ENCODE measurements at places on chromosomes 4 and X. TPM values are rescaled to one million over a fixed set of nuclear protein-coding genes. Genes with fewer than 3 reads are reported as not detected.

GRCh38 chr4:74548561-74548960 lies 103.6 kb downstream of the AREG start:
- no peaks in the 10 kb centered on the region for H3K27me3 ChIP-seq
- DNase-seq: no peak
- H3K4me1 ChIP-seq: no peaks in the 10 kb centered on the region
- no peaks in the 10 kb centered on the region for H3K36me3 ChIP-seq

DNA sequence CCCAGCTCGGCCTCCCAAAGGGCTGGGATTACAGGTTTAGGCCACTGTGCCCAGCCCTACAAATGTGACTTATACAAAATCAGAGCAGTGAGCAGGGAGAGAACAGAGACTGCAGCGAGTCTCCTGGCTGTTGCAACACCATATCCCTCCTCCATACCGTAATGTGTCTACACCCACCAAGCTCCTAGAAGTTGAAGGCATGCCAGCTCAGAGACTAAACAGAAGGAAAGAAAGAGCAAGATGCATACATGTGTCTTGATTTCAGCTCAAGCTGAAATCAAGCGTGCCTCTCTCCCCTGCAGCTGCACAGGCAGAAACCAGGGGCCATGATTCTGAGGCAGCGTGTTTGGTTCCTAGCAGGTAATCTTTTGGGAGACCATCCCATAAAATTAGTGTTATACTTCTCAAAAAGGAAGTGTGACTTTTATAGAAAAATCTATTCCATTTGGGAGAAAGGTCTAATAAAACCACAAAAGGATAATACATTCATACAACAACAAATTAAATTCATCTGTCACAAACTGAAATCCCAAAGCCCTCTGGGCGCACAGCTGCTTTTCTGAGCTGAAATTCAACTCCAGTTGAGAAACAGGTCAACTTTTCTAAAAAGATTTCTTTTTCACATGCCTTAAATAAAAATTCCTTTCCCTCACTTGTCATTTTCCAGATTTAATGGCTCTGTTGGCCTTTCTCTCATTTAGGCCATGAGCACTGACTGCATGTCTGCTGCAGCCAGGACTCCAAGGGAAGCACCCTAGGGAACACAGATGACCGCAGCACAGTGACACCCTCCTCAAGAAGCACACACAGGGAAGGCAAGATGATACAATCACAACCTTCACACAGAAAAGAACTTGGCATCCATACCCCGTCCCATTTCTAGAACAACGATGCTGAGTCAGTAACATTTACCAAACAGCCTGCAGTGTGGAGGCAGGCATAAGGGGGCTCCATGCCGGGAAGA lies 34.4 kb downstream of the AFAP1 start:
- peak; percentile 47 for DNase-seq
- no peaks in the 10 kb centered on the region for H3K36me3 ChIP-seq
- no peaks in the 10 kb centered on the region for H3K27me3 ChIP-seq
- peaks cover 21% of the 10 kb centered on the region for H3K4me1 ChIP-seq

- DNase-seq: no peak
- no peaks in the 10 kb centered on the region for H3K4me1 ChIP-seq
- H3K4me3 ChIP-seq: no peak overlapping the region
- no peaks in the 10 kb centered on the region for H3K36me3 ChIP-seq
Observed at GRCh38 chr4:38223782-38224236, 263.6 kb downstream of the PTTG2 start.

DNA sequence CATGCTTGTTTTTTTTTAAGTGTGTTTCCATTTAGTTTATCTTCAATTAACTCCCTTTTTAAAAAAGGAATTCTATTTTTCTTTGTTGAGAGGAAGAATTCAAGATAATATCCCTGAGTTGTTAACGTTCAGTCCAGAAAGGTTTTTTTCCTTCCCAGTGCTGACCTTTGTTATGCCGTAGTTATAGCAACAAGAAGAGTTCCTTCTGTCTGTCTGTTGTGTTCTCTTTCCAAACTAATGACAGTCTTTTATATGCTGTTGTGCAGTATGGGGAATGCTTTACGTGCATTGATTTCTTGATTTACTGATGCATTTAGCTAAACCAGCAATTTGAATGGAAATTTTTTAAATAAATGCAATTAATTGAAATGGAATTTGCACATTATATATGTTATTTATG lies 6.6 kb upstream of the CXXC4 start:
- no peak overlapping the region for H3K27ac ChIP-seq
- no peaks in the 10 kb centered on the region for H3K27me3 ChIP-seq
- DNase-seq: no peak
- no peaks in the 10 kb centered on the region for H3K4me1 ChIP-seq
- no peak overlapping the region for H3K4me3 ChIP-seq
- H3K36me3 ChIP-seq: no peaks in the 10 kb centered on the region

DNA sequence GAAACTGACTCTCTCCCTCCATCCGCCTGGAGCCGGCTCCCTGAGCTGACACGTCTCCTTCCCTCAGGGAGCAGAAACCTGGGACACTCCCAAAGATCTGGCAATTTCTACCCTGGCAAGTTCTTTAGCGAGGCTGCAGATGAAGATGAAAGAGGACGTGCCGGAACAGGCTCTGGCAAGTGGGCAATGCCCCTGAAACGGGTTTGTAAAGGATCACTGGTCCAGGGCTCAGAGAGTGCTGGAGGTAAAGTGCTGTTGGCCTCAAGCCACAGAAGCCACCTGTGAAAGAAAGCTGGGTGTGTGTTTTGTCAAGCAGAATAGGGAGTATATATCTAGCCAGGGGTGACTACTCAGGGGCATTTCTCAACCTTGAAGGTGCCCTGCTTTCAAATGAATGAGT lies 131.4 kb upstream of the ATP6AP2 start:
- H3K27me3 ChIP-seq: no peaks in the 10 kb centered on the region
- H3K4me1 ChIP-seq: no peaks in the 10 kb centered on the region
- no peak overlapping the region for H3K4me3 ChIP-seq
- no peak for DNase-seq
- no peaks in the 10 kb centered on the region for H3K36me3 ChIP-seq
- H3K27ac ChIP-seq: no peak overlapping the region

DNA sequence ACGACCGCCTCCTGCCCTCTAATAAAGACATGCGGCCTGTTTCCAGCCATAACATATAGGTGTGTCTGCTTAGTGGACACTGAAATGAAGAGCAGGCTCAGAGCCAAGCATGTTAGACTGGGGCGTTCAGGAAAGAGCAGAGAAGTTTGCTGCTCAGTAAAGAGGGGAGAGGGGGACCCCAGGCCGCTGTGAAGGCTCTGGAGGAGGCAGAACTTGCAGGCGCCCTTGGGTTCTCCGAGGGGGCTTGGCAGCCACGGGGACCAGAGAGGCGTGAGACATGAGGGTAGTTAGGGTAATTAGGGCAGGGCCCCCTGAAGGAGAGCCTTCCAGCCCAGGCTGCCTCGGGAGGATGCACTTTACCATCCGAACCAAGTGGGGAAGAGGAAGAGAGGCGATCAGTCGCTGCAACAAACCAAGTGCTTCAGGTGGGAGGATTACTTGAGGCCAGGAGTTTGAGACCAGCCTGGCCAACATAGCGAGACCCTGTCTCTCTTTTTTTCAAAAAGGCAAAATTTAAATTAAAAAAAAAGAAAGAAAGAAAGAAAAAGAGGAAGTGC lies 46.6 kb upstream of the CDKN2AIP start:
- no peak overlapping the region for H3K27ac ChIP-seq
- H3K36me3 ChIP-seq: no peaks in the 10 kb centered on the region
- peaks cover 3% of the 10 kb centered on the region for H3K4me1 ChIP-seq
- H3K27me3 ChIP-seq: no peaks in the 10 kb centered on the region

DNA sequence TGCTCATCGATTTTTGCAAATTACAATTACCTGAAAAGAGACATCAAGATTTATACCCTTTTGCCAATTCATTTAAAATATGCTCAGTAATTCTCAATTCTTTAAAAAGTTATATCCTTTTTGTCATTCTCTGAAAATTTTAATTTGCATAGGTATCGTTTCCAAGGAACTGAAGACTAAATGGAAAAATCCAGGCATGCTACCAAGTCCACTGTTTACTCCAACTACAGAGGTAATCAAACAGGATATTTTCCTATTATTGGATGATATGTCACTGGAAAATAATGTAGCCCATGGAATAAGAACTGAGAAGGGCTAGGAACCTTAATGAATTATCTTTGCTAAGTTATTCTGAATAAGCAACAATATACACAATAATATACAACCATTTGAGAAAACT lies 132.7 kb downstream of the THOC2 start:
- no peaks in the 10 kb centered on the region for H3K4me1 ChIP-seq
- H3K27ac ChIP-seq: no peak overlapping the region
- no peaks in the 10 kb centered on the region for H3K27me3 ChIP-seq
- H3K36me3 ChIP-seq: no peaks in the 10 kb centered on the region

- no peaks in the 10 kb centered on the region for H3K4me1 ChIP-seq
- no peak overlapping the region for H3K4me3 ChIP-seq
- H3K27ac ChIP-seq: no peak overlapping the region
- no peak for DNase-seq
- no peaks in the 10 kb centered on the region for H3K27me3 ChIP-seq
Observed at GRCh38 chr4:166078955-166079354, 205.9 kb downstream of the TLL1 start.

- H3K4me3 ChIP-seq: no peak overlapping the region
- no peak overlapping the region for H3K27ac ChIP-seq
- no peak for DNase-seq
- no peaks in the 10 kb centered on the region for H3K27me3 ChIP-seq
- no peaks in the 10 kb centered on the region for H3K4me1 ChIP-seq
- H3K36me3 ChIP-seq: no peaks in the 10 kb centered on the region
Observed at GRCh38 chr4:165827018-165827417, 46.0 kb upstream of the TLL1 start.

- no peaks in the 10 kb centered on the region for H3K36me3 ChIP-seq
- peaks cover 2% of the 10 kb centered on the region for H3K27me3 ChIP-seq
- no peak overlapping the region for H3K4me3 ChIP-seq
- DNase-seq: no peak
- no peaks in the 10 kb centered on the region for H3K4me1 ChIP-seq
Observed at GRCh38 chr4:184731056-184731455, 2.8 kb downstream of the CENPU start.

GRCh38 chrX:13756381-13756780 lies 21.8 kb downstream of the OFD1 start:
- no peak overlapping the region for H3K27ac ChIP-seq
- no peaks in the 10 kb centered on the region for H3K36me3 ChIP-seq
- no peaks in the 10 kb centered on the region for H3K27me3 ChIP-seq

GRCh38 chr4:84800256-84800655 lies 166.2 kb downstream of the WDFY3 start:
- no peak for DNase-seq
- no peaks in the 10 kb centered on the region for H3K4me1 ChIP-seq
- H3K36me3 ChIP-seq: no peaks in the 10 kb centered on the region

GAGE12H gene
- total RNA-seq: not detected

GRCh38 chr4:148573296-148573695 lies 131.1 kb upstream of the NR3C2 start:
- H3K36me3 ChIP-seq: no peaks in the 10 kb centered on the region
- H3K27ac ChIP-seq: no peak overlapping the region

GRCh38 chr4:163161536-163162205 lies 5.0 kb downstream of the NAF1 start:
- no peak for DNase-seq
- no peaks in the 10 kb centered on the region for H3K36me3 ChIP-seq
- no peak overlapping the region for H3K27ac ChIP-seq
- no peak overlapping the region for H3K4me3 ChIP-seq
- peaks cover 4% of the 10 kb centered on the region for H3K4me1 ChIP-seq

DNA sequence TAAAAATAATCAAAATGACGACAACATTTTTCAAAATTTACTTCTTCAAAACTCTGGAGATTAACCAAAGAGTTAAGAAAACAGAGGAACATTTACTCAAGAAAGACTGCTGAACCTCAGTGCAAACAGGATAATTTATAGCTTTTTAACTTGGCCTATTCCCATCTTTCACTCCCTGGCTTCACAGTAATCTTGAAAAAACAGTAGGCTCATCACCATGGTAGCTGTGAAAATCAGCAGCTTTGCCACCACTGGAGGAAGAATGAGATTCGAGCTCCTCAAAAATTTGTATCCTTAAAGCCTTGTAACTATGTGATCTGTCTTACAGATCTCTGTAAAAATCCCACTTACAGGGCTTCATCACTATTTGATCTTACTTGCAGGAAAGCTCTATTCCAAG lies 447.7 kb upstream of the CTSO start:
- no peaks in the 10 kb centered on the region for H3K27me3 ChIP-seq
- DNase-seq: no peak
- no peak overlapping the region for H3K27ac ChIP-seq
- H3K4me3 ChIP-seq: no peak overlapping the region
- no peaks in the 10 kb centered on the region for H3K36me3 ChIP-seq
- no peaks in the 10 kb centered on the region for H3K4me1 ChIP-seq

- H3K4me3 ChIP-seq: no peak overlapping the region
- no peaks in the 10 kb centered on the region for H3K4me1 ChIP-seq
- no peaks in the 10 kb centered on the region for H3K36me3 ChIP-seq
- H3K27me3 ChIP-seq: no peaks in the 10 kb centered on the region
- no peak overlapping the region for H3K27ac ChIP-seq
Observed at GRCh38 chr4:37023504-37023903, 221.0 kb upstream of the NWD2 start.

- H3K27ac ChIP-seq: peak overlapping the region; percentile 62
- H3K27me3 ChIP-seq: no peaks in the 10 kb centered on the region
- H3K4me3 ChIP-seq: no peak overlapping the region
- no peaks in the 10 kb centered on the region for H3K36me3 ChIP-seq
- DNase-seq: peak; percentile 42
Observed at GRCh38 chrX:49282647-49283011, 13.0 kb downstream of the PPP1R3F start.

DNA sequence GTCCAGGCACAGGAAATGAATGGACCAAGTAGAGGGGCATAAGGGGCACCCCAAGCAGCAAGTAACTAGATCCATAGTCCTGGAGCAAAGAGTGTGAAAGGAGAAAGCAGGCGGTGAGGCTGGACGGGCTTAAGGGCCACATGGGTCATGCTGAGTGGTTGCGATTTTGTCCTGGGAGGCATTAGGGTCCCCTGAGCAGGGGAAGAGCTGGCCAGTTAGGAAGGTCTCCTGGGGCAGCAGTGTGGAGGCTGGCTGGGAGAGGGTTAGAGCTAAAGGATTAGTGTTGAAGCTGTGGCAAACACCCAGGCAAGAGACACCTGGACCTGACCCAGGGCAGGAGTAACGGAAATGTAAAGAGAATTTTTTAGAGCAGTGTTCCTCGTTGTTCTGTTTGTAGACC lies 26.5 kb downstream of the MYOZ2 start:
- no peaks in the 10 kb centered on the region for H3K4me1 ChIP-seq
- no peak overlapping the region for H3K4me3 ChIP-seq
- DNase-seq: no peak

DNA sequence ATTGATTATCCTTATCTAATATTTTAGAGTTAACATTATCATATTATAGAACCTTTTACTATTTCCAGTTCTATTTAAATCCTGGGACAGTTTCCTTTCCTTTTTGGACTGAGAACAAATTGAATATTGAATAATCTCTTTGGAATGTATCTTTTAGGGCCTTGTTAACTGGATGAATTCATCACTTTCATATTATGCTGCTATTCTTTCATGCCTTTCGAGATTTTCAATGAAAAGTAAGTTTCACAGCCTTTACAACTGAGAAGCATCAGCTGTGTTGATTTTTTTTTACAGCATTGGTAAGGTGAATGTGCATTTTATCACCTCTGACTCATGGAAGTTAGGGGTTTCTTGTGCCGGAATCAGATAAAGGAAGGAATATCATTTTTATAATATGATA lies 39.6 kb downstream of the PDLIM5 start:
- H3K36me3 ChIP-seq: no peaks in the 10 kb centered on the region
- no peak for DNase-seq
- H3K27ac ChIP-seq: peak overlapping the region; percentile 30
- peaks cover 14% of the 10 kb centered on the region for H3K4me1 ChIP-seq
- H3K27me3 ChIP-seq: no peaks in the 10 kb centered on the region

ZIC3 gene
- total RNA-seq: not detected

NLRP2B gene
- total RNA-seq: not detected

CAPN6 gene
- 0.26 TPM for total RNA-seq

GRCh38 chr4:117357437-117357836 lies 272.1 kb upstream of the TRAM1L1 start:
- no peak overlapping the region for H3K27ac ChIP-seq
- no peak overlapping the region for H3K4me3 ChIP-seq
- no peaks in the 10 kb centered on the region for H3K27me3 ChIP-seq
- no peaks in the 10 kb centered on the region for H3K36me3 ChIP-seq
